ENCODE measurements at places on chromosomes 5 and 9.

DNA sequence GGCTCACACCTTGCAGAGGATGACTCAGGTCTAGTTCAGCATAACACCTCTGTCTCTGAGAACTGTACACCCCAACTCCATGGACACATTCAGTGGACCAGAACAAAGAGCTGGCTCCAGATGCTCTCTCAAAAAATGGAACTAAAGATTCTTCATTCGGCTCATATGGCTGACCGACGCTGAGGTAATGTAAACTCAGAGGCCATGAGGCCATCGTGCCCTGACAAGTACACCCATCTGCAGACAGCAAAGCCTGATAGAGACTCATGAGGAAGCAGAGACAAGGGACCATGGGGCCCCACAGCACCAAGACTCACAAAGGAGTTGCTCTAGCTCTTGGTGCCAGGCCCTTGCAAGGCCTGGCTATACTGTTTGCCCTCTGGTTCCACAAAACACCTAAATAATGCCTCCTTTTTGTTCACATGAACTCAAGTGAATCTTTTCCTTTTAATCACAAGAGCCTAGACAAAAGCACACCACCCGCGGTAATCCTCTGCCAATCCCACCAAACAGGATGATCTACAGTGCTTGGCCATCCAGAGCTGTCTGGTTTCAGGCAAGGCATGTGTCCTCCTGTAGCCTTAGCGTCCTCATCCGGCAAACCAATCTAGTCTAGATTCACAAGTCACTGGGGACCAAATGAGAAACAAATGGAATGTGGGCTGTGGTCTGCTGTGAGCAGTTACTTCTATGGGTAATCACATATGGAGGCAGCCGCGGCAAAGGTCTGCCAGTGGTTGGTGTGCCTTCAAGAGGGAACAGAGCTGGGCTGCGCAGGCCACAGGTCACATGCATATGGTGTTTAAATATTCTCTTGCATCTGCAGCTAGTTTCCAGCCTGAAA lies 22.7 kb downstream of the MED27 start:
- no peak for DNase-seq

DNA sequence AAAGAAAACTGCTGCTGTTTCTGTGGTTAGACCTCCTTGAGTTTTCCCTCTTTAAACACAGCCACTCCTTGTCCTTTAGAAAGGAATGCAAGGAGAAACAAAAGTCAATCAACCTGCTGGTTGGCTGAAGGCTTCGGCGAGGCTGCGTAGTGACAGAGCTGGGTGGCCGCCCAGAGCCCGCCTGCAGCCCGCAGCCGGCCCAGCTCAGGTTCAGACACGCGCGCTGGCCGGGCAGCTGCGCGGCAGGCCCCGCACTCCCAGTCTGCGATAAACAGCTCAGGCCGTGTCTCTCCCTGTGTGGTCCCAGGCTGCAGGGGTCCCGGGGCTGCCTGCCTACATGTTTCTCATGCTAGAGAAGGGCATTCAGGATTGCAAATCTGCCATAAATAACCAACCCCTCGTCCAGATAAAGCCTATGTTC lies 115.4 kb downstream of the HSD17B3 start:
- no peak for DNase-seq

DNA sequence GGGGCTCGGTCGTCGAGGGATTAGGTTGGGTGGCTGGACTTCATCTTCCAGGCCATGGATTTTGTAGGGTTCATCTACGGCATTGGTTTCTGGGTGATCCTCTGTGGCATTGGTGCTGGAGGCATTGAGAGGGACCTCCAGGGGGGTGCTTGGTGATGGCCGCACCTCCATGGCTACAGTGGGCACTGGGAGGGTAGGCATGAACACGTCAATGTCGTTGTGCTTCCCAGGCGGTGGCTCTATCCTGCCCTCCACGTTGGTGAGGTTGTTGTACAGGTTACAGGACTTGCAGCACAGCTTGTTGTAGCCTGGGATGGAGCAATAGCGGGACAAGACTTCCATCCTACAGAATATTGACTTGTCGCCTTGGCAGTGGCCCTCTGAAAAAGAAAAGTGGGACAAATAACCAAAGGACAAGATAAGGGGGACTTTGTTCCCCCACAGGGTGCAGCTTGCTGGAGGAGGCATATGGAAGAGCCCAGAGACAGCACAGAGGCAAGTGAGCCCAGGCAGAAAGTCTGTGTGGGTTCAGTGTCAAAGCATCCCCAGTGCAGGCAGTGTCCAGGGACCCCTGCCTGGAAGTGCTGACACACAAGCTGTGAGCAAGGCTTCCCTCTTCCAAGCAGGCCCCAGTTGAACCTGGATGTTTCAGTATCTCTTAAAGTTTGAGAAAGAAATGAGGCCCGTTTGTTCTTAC lies 53.9 kb downstream of the ZNF354C start:
- DNase-seq, result no peak

DNA sequence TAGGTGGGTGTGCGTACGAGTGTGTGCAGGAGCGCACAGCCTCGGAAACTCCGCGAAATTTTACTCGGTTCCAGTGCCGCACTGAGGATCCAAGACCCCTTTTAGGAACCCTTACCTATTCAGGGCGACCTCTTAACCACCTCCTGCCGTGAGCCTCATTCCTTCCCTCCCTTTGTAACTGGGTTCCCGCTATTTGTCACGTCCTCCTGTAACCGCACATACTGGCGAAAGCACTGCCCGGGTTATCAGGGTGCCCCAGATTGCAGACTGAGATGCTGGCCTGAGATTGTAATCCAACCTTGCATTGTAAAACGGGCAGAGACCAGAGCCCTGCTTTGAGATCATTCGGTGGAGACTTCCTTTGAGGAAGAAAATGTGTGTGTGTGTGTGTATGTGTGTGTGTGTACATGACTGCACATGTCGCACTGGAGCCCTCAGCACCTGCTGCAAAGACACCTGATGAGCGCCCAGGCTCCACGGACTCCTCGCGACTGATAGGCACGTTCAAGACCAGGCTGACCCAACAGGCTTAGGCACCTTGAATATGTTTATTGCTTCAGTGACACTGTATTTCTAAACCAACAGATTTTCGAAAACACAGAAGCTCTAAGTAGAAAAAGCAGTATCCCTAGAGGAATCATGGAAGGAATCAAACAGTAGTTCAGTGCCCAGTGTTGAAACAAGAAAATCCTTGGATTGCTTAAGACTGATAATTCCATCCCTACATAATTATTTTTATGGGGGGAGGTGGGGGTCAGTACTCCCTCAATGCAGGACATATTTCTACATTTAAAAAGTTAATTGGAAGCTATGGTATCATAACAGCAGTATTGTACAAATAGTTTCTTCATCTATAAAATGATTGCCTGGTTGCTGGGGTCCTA lies 86.5 kb upstream of the TNFAIP8 start:
- DNase-seq, result no peak

DNA sequence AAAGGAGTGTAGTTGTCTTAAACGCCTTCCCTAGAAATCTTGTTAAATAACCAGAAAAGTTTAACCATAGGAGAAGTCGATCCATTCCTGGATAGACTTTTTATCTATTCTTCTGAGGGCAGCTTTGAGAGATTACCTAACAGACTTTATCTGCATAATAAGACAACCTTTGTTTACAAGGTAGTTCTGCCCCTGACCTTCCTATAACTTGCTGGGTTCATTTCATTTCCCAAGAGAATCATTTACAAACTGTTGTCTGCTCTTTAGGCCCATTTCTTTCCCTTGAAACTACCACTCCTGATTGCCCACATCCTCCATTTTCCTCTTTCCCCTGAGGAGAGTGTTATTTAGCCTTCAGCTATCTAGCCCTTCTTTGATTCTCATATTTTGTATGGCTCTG lies 65.9 kb upstream of the VPS13A start:
- DNase-seq, result no peak

- DNase-seq, result no peak
Observed at GRCh38 chr5:168073311-168073710, 218.1 kb upstream of the WWC1 start.

- DNase-seq, result no peak
Observed at GRCh38 chr5:172276214-172276613, 7.3 kb downstream of the UBTD2 start.

DNA sequence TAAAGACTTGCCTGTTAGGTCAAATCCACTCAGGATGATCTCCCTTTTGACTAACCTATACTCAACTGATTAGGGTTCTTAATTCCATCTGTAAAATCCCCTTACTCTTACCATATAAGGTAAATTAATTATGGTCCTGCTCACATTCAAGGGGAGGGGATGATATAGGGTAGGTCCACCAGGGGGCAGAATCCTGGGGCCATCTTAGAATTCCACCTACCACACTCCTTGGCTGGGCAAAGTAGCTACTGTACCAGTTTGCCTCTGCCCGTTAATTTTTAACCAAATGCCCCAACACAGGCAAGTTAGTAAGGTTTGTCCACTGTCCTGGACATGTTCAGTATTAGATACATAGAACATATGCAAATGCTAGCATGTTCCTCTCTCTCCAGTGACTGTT lies 262.4 kb downstream of the SEMA5A start:
- no peak for DNase-seq

- DNase-seq, result peak; percentile 72
Observed at GRCh38 chr9:91424403-91425176, 958 bp upstream of the NFIL3 start.

GRCh38 chr5:102771435-102771834 lies 16.3 kb downstream of the PAM start:
- no peak for DNase-seq

- no peak for DNase-seq
Observed at GRCh38 chr9:89734600-89735041, 129.8 kb downstream of the GADD45G start.

DNA sequence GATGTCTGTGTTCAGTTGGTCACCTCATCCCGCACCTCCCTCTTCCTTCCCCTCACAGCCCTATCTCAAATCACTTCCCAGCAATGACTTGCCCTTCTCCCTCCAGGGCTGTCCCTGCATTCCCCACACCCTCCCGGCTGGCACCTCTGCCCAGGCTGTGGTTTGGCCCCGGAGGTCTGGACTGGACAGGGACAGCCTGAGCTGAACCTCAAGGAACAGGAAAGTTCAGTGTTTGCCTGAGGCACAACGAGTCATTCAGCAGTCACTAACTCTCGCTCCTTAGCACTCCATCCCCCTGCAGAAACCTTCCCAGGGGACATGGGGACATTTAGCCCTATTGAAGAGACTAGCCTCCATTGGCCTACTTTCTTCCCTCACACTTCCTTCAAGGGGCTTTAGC lies 58.3 kb upstream of the MAP3K1 start:
- no peak for DNase-seq

GRCh38 chr5:61582205-61582820 lies 250.3 kb downstream of the ZSWIM6 start:
- DNase-seq, result no peak

GRCh38 chr9:107024193-107024592 lies 161.2 kb downstream of the ZNF462 start:
- no peak for DNase-seq

GRCh38 chr9:79165020-79165780 lies 406.6 kb upstream of the TLE4 start:
- DNase-seq, result peak; percentile 23

Measured in AG04450 (cell line).